ENCODE measurements at places on chromosomes 4 and X.

GRCh38 chr4:146450524-146450923 is 71.2 kb downstream of the SLC10A7 start:
- DNase-seq = no peak

DNA sequence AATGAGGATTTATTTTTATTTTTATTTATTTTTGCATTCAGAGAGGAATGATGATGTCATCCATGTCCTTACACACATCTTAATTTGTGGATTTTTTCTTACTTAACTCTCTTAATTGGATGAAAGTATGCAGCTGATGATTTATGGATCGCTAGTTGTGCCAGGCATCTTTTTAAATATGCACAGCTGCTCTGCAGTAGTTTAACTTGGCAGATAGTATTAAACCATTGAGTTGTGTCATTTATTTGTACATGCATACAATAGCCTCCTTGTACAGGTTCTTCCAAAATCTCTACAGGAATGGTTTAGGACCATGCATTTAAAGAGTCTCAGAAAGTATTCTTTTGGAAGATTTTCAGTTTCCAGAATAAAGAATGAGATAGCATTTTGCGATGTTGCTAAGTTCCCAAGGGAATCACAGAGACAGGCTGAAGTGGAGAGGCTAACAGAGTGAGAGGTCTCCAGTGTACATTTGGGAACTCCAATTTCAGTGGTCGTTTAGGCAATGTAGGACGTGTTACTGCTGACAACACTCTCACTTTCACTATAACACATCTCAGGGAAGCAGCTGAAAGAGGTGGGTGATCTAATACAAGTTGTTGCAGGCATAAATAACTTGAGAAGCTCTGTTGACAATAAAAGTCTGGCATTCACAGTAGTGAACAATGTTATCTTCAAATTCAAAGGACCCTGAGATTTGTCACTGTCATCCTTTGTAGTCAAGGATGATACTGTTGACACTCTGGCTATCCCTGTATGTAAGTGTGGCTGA is 49.9 kb upstream of the SCRG1 start:
- DNase-seq = no peak

DNA sequence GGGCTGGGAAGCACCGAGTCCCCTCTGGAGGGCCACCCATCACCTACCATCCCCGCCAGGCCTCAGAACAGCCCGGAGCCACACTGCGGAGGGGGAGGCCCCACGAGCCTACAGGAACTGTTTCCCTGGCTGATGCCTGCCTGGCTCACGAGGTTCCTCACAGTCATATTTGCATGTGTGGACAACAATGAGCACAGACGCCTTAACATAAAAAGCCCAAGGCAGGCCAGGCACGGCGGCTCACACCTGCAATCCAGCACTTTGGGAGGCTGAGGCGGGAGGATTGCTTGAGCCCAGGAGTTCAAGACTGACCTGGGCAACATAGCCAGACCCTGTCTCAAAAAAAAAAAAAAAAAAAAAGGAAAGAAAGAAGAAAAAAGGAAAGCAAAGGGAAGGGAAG is 125.9 kb downstream of the FAM53A start:
- no peak for DNase-seq

DNA sequence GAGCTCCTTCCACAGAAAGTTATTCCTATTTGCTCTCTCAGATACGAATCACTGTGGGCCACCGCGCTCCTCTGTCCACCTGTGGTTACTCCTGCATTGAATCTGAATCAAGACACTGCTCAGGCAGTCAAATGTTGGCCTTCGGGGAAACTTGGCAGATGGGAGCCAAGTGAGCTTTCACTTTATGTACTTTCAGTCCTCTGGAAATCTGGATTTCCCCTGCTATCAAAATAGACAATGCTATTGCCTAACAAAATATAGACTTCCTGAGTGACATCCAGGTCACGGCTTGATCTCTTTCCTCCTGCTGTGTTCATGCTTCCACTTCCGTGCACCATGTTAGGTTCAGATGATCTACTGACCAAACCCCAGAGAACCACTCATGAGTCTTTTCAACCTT is 43.8 kb downstream of the FHL1 start:
- no peak for DNase-seq

GRCh38 chr4:148330724-148331123 is 111.5 kb downstream of the NR3C2 start:
- DNase-seq = no peak

DNA sequence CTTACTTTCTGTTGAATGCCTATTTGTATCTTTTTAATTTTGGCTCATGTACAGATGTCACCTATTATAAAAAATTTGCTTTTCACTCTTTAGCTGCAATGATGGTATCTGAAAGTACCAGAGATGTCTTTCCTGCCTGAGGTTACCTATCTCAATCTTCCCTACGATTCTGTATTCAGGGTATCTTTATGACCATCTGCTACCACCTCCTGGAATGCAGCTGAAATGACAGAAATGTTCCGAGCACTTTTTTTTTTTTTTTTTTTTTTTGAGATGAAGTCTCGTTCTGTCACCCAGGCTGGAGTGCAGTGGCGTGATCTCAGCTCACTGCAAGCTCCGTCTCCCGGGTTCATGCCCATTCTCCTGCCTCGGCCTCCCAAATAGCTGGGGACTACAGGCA is 136.4 kb downstream of the REPS2 start:
- no peak for DNase-seq

GRCh38 chr4:76067652-76068286 is 6.7 kb upstream of the ART3 start:
- DNase-seq = peak; percentile 60

DNA sequence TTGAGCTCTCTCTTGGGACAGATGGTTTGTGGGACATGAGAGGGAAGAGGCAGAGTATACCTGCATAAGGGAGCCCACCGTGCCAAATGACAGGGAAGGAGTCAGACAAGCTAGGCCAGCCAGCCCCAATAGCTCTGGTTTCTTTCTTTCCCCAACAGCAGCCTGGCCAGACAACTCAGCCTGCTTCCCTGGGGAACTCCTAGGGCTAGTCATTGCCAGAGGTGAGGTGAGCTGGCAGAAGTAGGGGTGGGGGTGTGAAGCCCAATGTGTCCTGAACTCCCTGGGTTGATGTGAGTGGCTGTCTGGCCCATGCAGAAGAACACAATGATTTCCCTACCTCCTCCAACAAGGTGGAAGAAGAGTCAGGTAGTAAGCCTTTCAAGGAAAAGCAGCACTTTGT is 135.5 kb downstream of the AMMECR1 start:
- no peak for DNase-seq

- no peak for DNase-seq
Measured at GRCh38 chr4:18961266-18961665, 939.7 kb upstream of the LCORL start.

DNA sequence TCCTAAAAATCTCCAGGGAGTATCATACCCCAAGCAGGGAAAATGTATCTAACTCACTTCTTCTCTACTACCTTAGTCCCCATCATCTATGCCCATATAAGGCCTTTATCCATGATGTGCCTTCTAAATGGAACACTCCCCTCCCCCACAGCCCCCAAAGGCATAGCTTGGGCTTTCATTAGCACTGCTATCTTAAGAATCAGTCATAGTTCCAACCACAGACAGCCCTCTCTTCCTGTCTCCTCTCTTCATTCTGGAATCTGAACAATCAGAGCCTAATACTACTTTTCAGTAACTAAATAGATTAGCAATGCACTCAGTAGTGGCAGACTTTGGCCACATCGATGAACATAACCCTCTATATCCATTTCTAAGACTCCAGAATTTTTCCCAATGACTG is 313.2 kb upstream of the DKK2 start:
- no peak for DNase-seq

GRCh38 chrX:68534691-68535090 is 35.8 kb downstream of the YIPF6 start:
- DNase-seq = no peak

DNA sequence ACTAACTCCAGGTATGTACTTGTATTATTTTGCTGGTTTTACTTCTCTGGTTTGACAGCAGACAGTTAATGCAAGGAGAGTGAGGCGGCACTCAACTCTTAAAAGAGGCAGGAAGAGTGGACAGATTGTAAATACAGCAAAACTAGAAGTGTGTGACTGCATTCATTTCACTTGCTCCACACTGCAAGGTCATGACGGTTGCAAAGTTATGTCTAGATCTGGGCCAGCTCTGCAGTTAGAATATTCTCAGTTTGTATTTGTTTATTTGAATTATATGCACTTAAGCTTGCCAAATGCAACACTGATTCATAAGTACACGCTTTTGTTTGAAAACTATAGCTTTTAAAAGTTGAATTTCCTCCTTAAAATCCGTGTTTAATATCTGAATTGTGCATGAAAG is 148.9 kb downstream of the STIM2 start:
- no peak for DNase-seq

GRCh38 chrX:134569306-134569705 is 89.0 kb downstream of the PLAC1 start:
- DNase-seq = no peak

DNA sequence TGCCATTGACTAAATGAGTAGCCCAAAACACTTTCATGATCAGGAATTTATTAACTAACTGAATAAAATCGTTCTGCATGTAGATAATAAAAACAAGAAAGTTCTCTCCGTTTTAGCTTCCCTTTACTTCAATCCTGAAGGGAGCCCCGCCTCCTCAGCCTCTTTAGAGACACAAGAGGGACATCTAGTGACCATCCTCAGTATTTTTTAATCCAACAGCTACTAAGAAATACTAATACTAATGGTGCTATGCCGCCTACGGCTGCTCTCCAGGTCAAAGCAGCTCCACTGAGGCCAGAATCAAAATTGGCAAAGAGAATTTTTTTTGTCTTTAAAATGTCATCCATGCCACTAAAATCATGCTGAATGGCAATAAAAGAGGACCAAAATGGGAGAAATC is 3.2 kb upstream of the PCDH19 start:
- DNase-seq = no peak

- no peak for DNase-seq
Measured at GRCh38 chr4:158461336-158461735, 60.3 kb upstream of the RXFP1 start.

GRCh38 chrX:97787311-97787710 is 903.6 kb downstream of the RPA4 start:
- no peak for DNase-seq

DNA sequence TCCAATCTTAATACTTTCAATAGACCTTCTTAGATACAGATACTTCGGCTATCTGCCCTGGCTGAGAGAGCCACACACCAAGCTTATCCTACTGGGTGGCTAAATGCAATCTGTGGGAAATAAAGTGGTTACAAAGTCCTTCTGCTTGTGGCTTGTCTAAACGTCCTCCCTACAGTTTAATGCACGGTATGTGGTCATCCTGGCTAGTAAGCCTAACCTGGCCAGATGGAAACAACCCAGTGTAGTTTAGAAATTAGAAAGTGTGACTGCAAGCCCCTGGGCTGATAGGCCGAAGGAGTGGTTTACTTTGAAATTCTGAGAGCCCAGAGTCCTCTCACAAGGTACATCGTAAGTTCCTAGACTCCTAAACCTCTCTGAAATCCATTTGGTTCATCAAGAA is 47.9 kb downstream of the HELT start:
- no peak for DNase-seq

DNA sequence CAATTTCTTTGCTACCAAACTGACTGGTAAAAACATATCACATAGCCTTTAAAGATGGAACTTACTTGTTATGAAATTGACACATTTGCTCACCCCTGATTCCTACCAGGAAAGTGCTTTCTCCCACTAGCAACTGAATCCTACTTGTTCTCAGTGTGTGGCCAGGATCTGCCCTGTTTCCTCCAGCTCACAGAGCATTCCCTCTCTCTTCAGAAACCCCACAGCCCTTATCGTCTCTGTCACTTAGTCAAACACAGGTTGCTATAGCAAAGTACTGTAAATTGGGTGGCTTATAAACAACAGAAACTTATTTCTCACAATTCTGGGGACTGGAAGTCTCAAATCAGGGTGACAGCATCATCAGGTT is 265.2 kb upstream of the BOD1L1 start:
- no peak for DNase-seq

DNA sequence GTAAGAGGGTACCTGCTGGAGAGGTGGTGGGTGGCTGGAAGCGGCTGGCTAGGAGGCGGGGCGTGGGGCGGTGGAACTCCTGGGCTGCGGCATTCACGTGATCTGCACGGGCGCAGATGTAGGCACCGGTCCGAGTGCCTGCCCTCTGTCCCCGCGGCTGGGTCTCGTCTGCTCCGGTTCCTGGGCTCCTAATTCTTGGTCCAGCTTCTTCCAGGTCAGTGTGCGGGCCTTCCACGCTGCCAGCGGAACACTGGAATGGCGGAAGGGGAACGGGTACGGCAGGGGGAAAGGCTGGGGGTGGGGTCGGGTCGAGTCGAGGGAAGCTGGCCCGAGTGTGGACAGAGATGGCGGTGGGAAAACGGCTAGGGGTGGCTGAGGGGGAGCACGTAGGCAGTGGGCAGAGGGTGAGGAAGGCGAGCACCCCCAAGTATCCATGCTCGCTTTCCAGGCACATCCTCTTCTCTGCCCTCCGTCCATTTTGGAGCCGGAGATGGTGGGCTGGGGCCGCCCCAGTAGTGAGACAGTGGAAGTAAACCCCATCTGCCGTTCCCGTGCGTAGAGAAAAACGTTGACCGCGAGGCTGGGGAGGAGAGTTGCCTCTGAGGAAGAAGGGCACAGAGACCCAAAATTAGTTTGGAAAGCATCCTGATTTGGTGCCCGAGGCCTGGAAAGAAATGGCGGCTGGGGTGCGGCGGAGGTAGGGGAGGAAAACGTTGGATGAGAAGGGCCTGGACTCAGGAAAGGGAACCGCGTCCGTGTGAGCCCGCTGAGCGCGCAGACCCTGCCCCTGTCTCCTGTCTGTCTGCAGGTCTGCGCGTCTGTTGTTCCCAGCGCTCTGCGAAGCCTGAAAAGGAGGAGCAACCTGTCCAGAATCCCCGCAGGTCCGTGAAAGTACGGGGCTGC is at the start of gene TCEAL4:
Gene TCEAL4 (plus strand): TSS at position 105 of the 903 bp plus-strand sequence. CDS start 1,161 bp downstream, outside the sequence.
- DNase-seq = no peak

DNA sequence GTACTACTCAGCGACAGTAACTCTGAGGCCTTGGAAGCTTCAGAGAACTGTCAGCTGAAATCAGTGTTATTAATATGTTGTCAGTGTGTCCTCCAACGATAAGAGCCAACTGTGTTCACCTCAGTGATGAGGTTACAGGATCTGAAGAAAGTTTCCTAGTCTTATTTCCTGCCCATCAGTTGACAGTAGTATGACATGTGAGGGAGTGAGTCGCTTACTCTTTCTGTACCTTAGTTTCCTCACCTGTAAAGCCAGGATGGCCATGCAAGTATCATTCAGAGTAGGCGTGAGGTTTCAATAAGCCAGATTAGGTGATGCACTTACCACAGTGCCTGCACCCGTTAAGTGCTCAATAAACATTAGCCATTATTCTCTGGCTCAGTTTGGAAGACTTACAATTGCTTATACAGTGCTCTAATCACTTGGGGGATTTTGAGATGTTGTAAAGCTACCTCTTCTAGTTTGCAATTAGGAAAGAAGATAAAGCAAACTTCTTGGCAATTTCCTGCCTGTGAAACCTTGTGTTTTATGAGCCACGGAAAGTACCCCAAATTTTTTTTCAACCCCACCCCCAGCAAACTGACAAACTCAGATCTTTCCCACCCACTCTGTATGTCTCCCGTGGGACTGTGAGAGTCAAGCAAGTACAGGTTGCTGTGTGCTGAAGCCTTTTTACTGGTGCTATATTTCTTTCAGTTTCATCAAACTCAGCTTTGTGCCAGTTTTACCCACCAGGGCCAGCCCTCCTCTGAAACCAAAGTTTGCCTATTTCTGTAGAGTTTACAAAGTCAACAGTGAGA is 62.2 kb downstream of the ANXA3 start:
- DNase-seq = no peak

Data from effector memory CD8-positive, alpha-beta T cell (primary cell).